ENCODE measurements at places on chromosomes 3 and 15. TPM values are rescaled to one million over a fixed set of nuclear protein-coding genes. Genes with fewer than 3 reads are reported as not detected.

The UACA gene
- 107 TPM for total RNA-seq

The GP9 gene
- not detected for total RNA-seq

The DAZL gene
- not detected for total RNA-seq

The AGTR1 gene
- 3.3 TPM for total RNA-seq

The RAB7A gene
- total RNA-seq: 66.2 TPM

The ADAM10 gene
- total RNA-seq: 201 TPM

The MCF2L2 gene
- total RNA-seq: not detected

The SPINK8 gene
- total RNA-seq: not detected

The TRPM1 gene
- not detected for total RNA-seq

The IQCH gene
- total RNA-seq: 8.7 TPM

The DNAH12 gene
- under 0.01 TPM for total RNA-seq

The EPM2AIP1 gene
- total RNA-seq: 28.7 TPM

The CFAP100 gene
- total RNA-seq: not detected

The CFAP20DC gene
- total RNA-seq: 6.8 TPM

The B4GALT4 gene
- 19.6 TPM for total RNA-seq

The SERINC4 gene
- total RNA-seq: not detected

The HCLS1 gene
- total RNA-seq: 0.17 TPM

The CELSR3 gene
- total RNA-seq: 3.5 TPM
